ENCODE measurements at places on chromosomes 7 and 10. TPM values are rescaled to one million over a fixed set of nuclear protein-coding genes. Genes with fewer than 3 reads are reported as not detected.

The IDI2 gene
- total RNA-seq = not detected

The PDZD8 gene
- 18.1 TPM for total RNA-seq

The SPAM1 gene
- total RNA-seq = not detected

The JAKMIP3 gene
- total RNA-seq = 0.16 TPM

The LAMB4 gene
- total RNA-seq = 0.27 TPM

DNA sequence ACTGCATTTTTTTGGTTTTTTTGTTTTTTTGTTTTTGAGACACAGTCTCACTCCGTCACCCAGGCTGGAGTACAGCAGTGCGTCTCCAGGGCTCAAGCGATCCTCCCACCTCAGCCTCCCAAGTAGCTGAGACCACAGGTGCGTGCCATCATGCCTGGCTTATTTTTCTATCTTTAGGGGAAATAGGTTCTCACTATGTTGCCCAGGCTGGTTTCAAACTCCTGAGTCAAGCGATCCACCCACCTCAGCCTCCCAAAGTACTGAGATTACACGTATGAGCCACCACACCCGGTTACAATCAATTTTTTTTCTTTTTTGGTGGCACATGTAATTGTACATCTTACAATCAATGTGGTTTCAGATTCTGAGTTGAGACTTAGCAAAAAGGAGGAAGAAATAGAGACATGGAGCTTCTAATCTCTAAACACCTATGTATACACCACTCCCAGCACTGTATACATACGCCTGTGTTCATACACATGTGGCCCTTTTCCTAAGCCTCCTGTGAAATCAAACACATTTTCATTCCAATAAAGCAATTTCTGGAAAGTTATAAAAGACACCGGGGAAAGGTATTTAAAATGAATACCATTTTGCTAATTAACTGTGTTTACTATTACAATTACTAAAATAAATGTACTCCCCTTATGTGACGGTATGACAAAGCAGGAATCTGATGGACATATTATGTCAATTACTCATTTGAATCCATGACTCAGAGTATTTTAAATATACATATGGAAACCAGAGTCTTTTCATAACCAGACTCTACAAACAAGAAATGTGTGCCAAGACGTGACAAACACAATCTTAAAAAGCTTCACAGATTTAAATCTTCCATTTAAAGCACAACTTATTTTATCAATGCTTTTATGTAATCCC is 40.9 kb downstream of the SMURF1 start:
- H3K36me3 ChIP-seq = peaks cover 30% of the 10 kb centered on the region
- no peak overlapping the region for H3K4me3 ChIP-seq
- no peak for DNase-seq
- no peaks in the 10 kb centered on the region for H3K27me3 ChIP-seq

DNA sequence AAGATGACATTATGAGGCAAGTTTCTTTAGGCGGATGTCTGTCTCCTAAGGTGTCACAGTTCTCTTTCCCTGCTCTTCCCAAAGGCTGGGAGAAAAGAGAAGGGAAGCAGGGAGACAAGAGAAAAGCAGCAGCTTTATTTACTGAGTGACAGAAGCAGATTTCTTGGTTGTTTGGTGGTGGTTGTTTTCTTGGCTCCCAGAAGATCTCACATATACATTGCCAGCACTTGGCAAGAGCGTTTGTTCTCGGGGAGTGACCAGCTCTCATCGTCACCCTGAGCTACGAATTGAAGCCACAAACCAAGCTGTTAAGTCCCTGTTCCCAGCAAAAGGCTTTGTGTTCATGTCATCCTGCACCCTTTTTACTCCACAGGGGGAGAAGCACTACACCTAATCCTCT is 11.4 kb downstream of the CDHR3 start:
- H3K27ac ChIP-seq = no peak overlapping the region
- H3K27me3 ChIP-seq = no peaks in the 10 kb centered on the region
- H3K36me3 ChIP-seq = no peaks in the 10 kb centered on the region
- no peak overlapping the region for H3K4me3 ChIP-seq
- H3K4me1 ChIP-seq = no peaks in the 10 kb centered on the region

The C10orf105 gene
- total RNA-seq = 0.21 TPM

The NEBL gene
- not detected for total RNA-seq

The RNF133 gene
- total RNA-seq = not detected

The ATRNL1 gene
- total RNA-seq = not detected

- H3K27me3 ChIP-seq = peaks cover 37% of the 10 kb centered on the region
- no peak overlapping the region for H3K4me3 ChIP-seq
- no peak for DNase-seq
- no peaks in the 10 kb centered on the region for H3K36me3 ChIP-seq
These were observed 96.5 kb upstream of the CREB5 start for GRCh38 chr7:28315565-28316410.

DNA sequence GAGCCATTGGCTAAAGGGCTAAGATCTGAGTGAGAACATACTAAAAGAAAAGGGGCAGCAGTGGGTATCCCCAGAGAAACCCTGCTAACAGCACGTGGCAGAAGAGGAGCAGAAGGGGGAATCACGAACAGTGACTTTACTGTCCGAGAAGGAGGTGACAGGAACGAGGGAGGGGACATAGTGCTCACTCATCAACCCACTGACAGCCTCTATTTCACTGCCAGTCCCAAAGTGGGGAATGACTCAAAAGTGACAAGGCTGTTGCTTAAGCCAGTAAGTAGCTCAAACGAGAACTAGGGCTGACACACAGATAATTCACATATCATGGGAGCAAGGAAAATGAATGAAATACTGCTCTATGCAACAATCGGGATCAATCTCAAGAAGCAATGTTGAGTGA is 92.7 kb downstream of the RSU1 start:
- H3K27me3 ChIP-seq = no peaks in the 10 kb centered on the region
- no peak for DNase-seq
- H3K4me3 ChIP-seq = no peak overlapping the region
- H3K36me3 ChIP-seq = peaks cover 82% of the 10 kb centered on the region

The TMEM176A gene
- 0.88 TPM for total RNA-seq

GRCh38 chr10:104447906-104448305 is 94.3 kb downstream of the CFAP58 start:
- DNase-seq = no peak
- no peaks in the 10 kb centered on the region for H3K36me3 ChIP-seq
- no peak overlapping the region for H3K4me3 ChIP-seq
- H3K4me1 ChIP-seq = no peaks in the 10 kb centered on the region

- H3K4me3 ChIP-seq = peak overlapping the region; percentile 62
- no peak overlapping the region for H3K27ac ChIP-seq
- peaks cover 12% of the 10 kb centered on the region for H3K36me3 ChIP-seq
- peak; percentile 5 for DNase-seq
- peaks cover 39% of the 10 kb centered on the region for H3K27me3 ChIP-seq
- H3K4me1 ChIP-seq = peaks cover 7% of the 10 kb centered on the region
These were observed 973 bp downstream of the GPR158 start for GRCh38 chr10:25175527-25176420.

GRCh38 chr7:90192876-90193750 is 18.4 kb upstream of the STEAP2 start:
- H3K27me3 ChIP-seq = peaks cover 2% of the 10 kb centered on the region
- H3K36me3 ChIP-seq = peaks cover 2% of the 10 kb centered on the region
- DNase-seq = no peak
- no peak overlapping the region for H3K4me3 ChIP-seq

The CYP2C9 gene
- not detected for total RNA-seq

DNA sequence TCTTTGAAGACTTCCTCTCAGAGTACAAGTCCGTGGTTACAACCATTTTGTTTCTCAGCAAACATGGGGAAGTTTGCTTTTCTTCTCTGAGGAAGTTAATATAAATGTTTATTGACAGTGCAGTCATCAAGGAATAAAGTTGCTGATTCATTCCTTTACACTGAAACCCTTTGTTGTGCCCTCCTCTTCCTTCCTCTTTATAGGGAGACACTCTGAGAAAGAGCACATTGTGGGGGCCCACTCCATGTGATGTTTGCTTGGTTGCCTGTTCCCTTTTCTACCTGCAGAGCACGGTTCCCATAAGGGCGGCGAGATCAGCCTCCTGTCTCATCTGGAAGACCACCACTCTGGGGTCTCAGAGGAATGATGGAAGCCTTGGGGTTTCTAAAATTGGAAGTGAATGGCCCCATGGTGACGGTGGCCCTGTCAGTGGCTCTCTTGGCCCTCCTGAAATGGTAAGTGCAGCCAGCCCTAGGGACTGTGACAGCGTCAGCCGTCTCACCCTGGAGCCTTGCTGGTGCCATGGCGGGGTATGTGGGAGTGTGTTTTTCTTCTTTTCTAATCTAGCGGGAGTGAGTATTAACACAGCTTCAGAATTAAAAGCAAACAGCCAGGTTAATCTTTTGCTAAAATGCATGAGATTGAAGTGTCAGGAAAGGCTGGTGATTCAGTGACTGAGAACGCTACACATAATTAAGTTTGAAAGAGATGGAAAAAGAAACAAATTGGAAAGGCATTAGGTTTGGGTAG is at the start of gene TBXAS1:
Gene TBXAS1 (plus strand): TSS at position 240 of the 750 bp plus-strand sequence. CDS start 127 bp downstream, at position 367.
- peak within 1 kb of the TSS; percentile 83 for H3K27ac ChIP-seq
- no peak for DNase-seq
- peaks cover 3% of the 10 kb centered on the region for H3K4me1 ChIP-seq
- H3K36me3 ChIP-seq = peaks cover 8% of the 10 kb centered on the region
- peaks cover 19% of the 10 kb centered on the region for H3K27me3 ChIP-seq

- peak overlapping the region; percentile 84 for H3K27ac ChIP-seq
- H3K36me3 ChIP-seq = no peaks in the 10 kb centered on the region
- DNase-seq = peak; percentile 78
- peak overlapping the region; percentile 92 for H3K4me3 ChIP-seq
- H3K27me3 ChIP-seq = no peaks in the 10 kb centered on the region
These were observed 116.6 kb downstream of the KLF6 start for GRCh38 chr10:3668276-3668965.

Data from naive thymus-derived CD8-positive, alpha-beta T cell (primary cell).